NCI-H748 treated with DMSO at 0.1 percent for 48 hours (cell line): ENCODE measurements at places on chromosomes 13 and 19.

DNA sequence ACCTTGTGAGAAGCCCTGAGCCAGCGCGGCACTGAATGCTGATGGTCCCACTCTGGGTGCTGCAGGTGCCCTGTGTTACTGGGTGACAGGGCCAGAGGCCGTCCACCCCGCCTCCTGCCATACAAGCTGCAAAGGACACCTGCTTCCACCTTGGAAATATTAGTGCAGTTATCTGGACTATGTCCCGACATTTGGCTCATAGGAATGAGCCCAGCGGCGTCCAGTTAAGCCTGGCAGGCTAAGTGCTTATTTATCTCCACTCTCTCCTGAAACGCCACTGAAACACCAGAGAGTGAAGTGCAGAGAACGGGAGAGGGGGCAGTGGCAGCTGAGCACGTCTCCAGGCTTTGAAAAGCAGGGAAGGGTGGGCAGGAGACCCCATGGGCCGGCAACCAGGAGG lies 145.8 kb downstream of the KDM4B start:
- DNase-seq = no peak

GRCh38 chr19:19348266-19348665 lies 27.6 kb downstream of the MAU2 start:
- no peak for DNase-seq

GRCh38 chr19:11295665-11296245 lies at the start of gene TSPAN16:
Gene TSPAN16 (plus strand): TSS chr19:11296160. CDS start chr19:11296298, 138 bp downstream.
- no peak for DNase-seq

DNA sequence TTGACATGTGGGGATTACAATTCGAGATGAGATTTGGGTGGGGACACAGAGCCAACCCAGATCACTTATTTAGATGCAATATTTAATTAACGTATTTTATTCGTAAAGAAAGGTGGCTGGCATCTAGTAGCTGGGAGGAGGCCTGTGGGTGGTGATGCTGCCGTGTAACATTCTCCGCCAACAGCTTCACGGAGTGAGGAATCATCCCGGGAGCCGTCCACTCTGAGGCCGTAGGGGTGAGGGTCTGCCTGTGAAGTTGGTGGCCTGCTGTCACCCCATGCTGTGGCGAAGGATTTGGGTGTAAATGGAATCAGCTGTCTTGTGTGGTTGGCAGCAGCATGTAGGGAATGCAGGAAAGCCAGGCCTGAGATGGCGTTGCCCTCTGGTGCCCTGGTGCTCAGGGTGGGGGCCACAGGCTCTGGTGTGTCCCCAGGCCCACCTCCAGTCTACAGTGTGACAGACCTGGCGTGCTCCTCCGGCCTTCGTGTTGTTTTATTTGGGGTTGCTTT lies 3.3 kb upstream of the TEX29 start:
- no peak for DNase-seq

GRCh38 chr19:34676697-34677385 lies at the start of gene SCGB2B2:
Gene SCGB2B2 (minus strand): TSS chr19:34677159. CDS start chr19:34594563, 82,596 bp downstream.
- DNase-seq = peak; percentile 94
